Glutamatergic neuron (in vitro differentiated cells): ENCODE measurements at places on chromosomes 11 and 22. TPM values are rescaled to one million over a fixed set of nuclear protein-coding genes. Genes with fewer than 3 reads are reported as not detected.

Gene NPAT
- 16.3 TPM for total RNA-seq

Gene MAP6
- 313 TPM for total RNA-seq

Gene HDHD5
- total RNA-seq: 30.2 TPM

Gene ZNF215
- 7.0 TPM for total RNA-seq

Gene TCN2
- 4.1 TPM for total RNA-seq

Gene LRP4
- 25.0 TPM for total RNA-seq

Gene SOX10
- total RNA-seq: not detected

Gene FGF3
- not detected for total RNA-seq

Gene SPTBN2
- total RNA-seq: 371 TPM

Gene RHOD
- total RNA-seq: not detected

Gene ADAMTS8
- total RNA-seq: 0.32 TPM

Gene VSTM5
- 2.0 TPM for total RNA-seq

Gene OR8G5
- total RNA-seq: not detected

Gene SAA1
- not detected for total RNA-seq

Gene TRIM21
- 8.3 TPM for total RNA-seq

Gene CARD16
- total RNA-seq: not detected

Gene DDX6
- total RNA-seq: 188 TPM

Gene SLC6A5
- total RNA-seq: 0.05 TPM

Gene MYO18B
- total RNA-seq: 0.25 TPM

Gene CREB3L1
- 6.1 TPM for total RNA-seq

Gene SLC22A9
- not detected for total RNA-seq

Gene POU2AF3
- total RNA-seq: not detected

Gene APOA5
- not detected for total RNA-seq

Gene KRTAP5-10
- not detected for total RNA-seq

Gene SMIM38
- total RNA-seq: 0.32 TPM

Gene ASCL2
- total RNA-seq: not detected

Gene IGF2
- total RNA-seq: 21.5 TPM

Gene CDC42BPG
- 2.3 TPM for total RNA-seq

Gene NPAS4
- total RNA-seq: 0.78 TPM

Gene NAV2
- total RNA-seq: 117 TPM

Gene OR8D1
- total RNA-seq: not detected

Gene ZC3H7B
- 51.6 TPM for total RNA-seq

Gene CAT
- 22.9 TPM for total RNA-seq

Gene MCHR1
- 1.7 TPM for total RNA-seq

Gene BARX2
- not detected for total RNA-seq

Gene DRD4
- total RNA-seq: 2.9 TPM

Gene OR52E4
- not detected for total RNA-seq

Gene GRM5
- not detected for total RNA-seq

Gene OR4D5
- not detected for total RNA-seq
